T follicular helper cell (primary cell): ENCODE measurements at places on chromosomes 5 and 9.

- DNase-seq: no peak
Observed at GRCh38 chr9:130124085-130124860, 47.9 kb upstream of the NCS1 start.

GRCh38 chr5:134610725-134611124 lies 21.9 kb downstream of the SAR1B start:
- DNase-seq: no peak

- no peak for DNase-seq
Observed at GRCh38 chr5:117769877-117770276, 1195.3 kb upstream of the SEMA6A start.

DNA sequence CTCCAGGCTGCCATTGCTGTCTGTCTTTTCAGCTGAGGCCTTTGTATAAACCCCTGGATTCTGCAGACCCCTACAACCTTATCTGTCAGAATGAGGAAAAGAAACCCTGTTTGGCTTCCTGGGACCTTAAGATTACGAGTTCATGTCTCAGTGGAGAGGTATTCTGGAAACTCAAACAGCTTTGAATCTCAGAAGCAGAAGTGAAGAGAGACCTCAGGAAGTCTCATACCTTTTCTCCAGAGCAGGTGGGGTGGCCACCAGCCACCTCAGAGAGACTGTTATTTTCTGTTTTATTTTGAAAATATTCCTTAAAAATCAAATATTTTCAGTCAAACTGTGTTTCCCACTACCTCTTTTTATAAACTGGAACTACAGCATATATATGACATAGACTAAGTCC lies 457.5 kb downstream of the TMEM232 start:
- DNase-seq: no peak

DNA sequence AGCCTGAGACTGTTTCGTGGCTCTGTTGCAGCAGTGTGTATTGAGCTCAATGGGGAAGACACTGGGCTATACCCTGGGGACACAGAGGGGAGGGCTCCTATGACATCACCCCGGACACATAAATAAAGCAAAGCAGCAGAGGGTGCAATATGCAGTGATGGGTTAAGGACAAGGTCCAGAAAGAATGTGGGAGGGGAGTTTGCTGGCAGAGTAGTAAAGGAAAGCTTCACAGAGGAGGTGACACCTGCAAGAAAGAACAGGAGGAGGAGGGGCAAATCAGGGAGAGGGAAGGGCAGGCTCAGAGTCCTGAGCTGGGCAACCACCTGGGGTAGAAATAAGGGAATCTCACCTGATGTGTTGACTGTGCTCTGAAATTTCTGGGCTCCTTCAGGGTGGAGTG lies 35.3 kb upstream of the CDKN2AIPNL start:
- no peak for DNase-seq

- no peak for DNase-seq
Observed at GRCh38 chr5:11247224-11247623, 486.2 kb upstream of the DAP start.

DNA sequence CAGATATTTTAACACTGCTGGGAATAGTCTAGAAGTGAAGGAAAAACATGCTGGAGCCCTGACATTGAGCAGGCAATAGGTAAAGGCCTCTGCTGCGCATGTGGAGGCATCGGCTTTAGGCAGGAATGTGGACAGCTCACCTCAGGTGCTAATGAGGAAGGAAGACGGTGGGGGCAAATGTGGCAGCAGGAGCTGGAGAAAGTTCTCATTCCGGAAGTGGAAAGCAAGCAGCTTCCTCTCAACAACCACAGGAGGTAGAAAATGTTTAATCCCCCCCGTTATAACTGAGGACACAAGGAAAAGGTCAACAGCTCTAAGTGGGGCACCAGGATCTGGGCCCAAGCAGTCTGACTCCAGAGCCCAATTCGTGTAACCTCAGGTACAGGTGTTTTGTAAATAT lies 7.6 kb upstream of the RPS14 start:
- no peak for DNase-seq

GRCh38 chr9:27432308-27432707 lies 91.8 kb upstream of the IFNK start:
- no peak for DNase-seq

GRCh38 chr5:80125022-80125961 lies 90.1 kb downstream of the THBS4 start:
- DNase-seq: no peak

- no peak for DNase-seq
Observed at GRCh38 chr5:65252977-65253376, 228.7 kb downstream of the ADAMTS6 start.

DNA sequence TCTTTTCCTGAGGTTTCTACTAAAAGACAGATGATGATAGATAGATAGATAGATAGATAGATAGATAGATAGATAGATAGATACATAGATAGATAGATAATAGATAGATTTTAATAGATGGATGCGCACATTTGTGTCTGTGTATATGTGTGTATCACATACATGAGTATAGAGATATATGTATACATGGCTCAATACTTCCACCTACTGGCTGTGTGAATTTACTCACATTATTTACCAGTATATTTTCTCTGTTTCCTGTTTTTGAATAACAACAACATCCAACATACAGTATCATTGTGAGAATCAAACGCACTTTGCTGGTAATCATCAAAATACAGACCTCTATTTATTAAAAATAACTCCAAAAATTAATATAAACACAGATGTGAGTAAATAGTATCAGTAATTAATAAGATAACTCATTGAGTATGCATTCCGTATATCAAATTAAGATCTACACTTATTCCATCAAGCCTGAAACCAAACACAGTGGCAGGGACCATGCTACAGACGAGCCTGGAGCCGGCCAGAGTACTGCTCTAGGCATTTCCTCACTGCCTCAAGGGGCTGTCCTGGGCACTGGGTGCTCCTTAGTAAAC lies 338.0 kb downstream of the SEMA5A start:
- no peak for DNase-seq

- DNase-seq: no peak
Observed at GRCh38 chr9:105121861-105122430, 122.5 kb upstream of the SLC44A1 start.

GRCh38 chr5:8033261-8033660 lies 164.3 kb downstream of the MTRR start:
- DNase-seq: no peak

DNA sequence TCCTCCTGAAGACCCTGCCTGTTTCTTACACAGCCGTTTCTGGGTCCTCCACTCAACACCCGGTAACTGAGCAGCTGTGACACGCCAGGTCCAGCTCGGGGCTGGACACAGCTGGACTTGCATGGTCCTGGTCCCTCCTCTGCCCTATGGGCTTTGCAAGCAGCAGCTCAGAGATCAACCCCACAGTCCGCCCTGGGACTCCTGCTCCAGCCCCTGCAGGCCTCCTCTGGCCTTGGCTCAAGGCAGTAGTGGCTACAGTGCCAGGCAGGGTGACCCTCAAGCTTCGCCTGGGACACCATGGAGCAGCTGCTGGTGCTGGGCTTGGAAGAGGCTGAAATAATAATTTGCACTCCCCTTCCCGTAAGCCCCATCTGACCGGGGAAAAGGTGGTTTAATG lies 66.1 kb upstream of the OLFM1 start:
- DNase-seq: no peak

DNA sequence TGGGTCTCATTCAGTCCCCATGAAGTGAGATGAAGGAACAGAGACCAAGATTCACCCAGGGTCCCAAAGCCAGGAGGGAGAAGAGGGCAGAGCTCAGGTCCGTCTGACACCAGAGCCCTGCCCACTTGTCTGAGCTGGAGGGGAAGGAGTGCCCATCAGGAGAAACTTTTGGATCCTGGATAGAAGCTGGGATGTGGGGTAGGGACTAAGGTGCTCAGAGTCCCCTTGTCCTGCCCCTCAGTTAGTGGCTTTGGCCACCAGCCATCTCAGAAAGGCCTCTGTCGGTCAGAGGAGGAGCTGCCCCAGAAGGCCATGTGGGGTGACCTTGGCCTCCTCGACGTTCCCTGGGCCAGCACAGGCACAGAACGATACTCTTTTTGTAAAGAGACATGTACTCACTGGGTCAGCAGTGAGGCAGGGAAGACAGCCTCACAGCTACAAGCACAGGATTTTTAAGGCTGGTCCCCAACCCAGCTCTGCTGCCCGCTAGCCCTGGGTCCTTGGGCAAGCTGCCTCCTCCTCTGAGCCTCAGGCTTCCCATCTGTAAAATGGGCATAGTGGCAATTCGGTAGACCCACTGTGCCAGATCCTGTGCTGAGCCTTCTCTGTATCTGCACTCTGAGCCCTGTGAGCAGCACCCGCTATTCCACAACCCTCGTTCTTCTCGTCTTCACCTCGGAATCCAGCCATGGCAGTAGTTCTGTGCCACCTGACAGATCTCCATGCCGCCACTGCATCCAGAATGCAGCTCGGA lies 49.4 kb downstream of the C9orf50 start:
- DNase-seq: no peak

GRCh38 chr9:131476777-131477345 lies 25.9 kb upstream of the POMT1 start:
- no peak for DNase-seq

GRCh38 chr9:116842658-116843057 lies 155.6 kb downstream of the TRIM32 start:
- DNase-seq: no peak

DNA sequence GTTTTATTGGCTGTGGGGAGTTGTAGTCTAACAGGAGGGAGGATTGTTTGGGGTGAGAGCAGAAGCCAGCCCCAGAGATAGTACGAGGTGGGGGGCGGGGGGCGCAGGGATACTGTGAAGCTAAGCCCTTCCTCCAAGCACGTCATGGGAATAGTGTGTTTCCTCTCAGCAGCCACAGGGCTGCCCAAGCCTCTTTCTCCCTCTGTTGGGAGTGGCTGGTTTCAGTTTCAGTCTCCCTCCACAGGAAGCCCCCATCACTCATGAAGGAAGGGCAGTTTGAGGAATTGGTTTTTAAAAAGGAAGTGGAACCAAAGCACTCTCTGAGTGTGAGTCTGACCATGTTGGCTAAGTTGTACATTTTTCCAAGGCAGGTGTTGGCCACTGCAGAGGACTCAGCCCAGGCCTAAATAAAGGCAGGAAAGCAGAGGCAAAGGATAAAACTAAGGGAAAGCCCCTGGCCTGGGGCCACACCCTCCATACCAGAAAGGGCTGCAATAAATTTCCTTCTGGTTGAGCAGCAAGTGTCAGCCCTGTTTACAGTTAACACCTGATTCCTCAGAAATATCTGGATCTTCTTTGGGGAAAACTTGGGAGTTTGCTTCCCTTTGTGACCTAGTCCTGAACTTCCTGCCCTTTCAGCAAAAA lies 3.2 kb downstream of the RAB24 start:
- DNase-seq: peak; percentile 37

DNA sequence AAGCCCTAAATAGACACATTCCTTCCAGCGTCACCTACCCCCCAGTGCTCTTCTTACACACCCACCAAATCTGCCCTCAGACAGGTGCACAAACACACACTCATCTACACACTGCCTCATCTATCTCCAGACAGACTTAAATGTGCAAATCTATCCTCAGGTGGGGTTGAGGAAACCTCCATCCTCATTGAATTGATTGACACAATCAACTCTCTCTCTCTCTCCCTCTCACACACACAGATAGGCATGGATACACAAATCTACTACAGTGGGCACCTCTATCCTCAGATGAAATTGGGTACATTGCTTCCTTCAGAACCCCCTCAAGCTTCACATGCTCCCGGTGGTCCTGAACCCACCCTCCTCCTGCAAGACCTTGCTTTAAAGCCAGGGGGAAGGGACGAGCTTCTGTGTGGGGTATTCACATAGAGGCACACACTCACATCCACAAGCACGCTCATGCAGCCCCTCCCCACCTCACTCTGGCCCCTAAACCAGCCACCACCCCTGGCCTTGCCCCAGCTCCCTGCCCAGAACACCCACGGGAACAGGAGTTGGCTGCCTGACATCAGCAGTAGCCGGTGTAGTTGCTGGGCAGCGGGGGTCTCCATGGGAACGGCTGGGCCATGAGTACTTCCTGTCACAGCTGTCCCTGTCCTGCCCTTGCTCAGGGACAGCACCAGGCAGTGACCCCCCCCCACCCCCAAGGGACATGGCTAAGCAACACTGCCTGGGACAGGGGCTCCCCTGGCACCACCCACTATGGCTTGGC lies 22.8 kb downstream of the PCDH1 start:
- DNase-seq: no peak

GRCh38 chr5:93990504-93991070 lies 249.2 kb upstream of the POU5F2 start:
- no peak for DNase-seq

GRCh38 chr5:149863176-149863575 lies 81.4 kb downstream of the PDE6A start:
- DNase-seq: no peak

DNA sequence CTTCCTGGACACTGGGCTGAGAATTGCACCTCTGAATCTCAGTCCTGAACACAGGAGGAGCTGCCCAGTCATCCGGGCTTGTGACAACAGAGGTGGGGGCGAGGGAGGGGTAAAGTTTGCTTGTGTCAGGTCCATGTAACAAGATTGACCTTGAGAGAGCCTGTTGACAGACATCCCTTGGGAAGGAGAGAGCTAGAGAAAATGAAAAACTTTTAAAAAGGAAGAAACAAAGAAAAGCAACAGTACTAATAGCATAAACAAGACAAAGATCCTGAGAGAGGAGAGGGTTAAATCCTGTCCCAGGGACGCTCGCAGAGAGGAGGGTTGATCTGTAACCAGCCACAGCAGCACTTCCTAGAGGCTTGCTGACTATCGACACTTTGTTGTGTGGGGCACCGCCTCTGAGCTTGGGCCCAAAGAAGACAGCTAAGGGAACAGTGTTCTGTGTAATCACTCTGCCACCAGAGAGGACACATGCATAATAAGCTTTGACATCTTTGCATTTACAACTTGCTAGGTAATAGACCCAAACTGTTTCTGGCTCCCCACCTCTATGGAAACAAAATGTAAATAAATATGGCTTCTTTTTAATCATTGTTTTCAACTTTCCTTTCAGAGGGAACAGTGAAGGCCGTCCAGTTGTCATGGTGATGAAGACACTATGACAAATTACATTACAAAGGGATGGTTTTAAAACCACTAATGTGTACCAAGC lies 363.7 kb downstream of the CSNK1G3 start:
- DNase-seq: no peak

DNA sequence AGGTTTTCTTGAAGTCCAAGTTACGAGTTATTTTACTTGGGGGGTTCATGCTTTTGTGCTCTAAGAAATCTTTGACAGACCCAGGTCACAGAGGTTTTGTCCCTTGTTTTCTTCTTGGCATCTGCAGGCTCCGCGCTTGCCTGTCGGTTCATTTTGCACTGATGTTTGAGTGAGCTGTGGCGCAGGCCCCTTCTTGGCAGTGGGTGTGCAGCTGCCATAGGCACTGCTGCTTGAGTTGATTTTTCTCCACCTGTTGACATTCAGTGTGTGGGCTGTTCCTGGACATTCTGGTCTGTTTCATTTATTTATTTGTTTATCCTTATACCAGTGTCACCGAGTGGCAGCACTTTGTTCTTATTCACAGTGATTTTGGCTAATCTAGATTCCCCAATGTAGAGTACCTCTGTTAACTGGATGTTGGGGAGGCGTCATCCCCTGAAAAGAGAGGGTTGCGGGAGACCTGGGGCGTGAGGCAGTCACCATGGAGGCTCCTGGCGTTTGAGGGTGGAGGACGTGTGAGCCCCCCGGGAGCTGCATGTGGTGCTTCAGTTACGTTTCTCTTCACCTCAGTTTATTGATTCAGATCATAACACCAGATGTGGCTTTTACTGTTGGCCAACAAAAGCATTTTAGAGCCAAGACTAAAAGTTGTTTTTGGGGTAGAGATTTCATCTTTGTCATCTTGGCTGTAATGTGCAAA lies 121.4 kb upstream of the CACNA1B start:
- DNase-seq: no peak

- no peak for DNase-seq
Observed at GRCh38 chr5:124920909-124921666, 174.6 kb upstream of the ZNF608 start.
